ENCODE measurements at places on chromosomes 6 and 20.
A peak's percentile ranks its signal among the peaks of the same experiment; 100 is the strongest.

- H3K36me3 ChIP-seq = no peaks in the 10 kb centered on the region
- H3K27ac ChIP-seq = peak overlapping the region; percentile 78
- no peaks in the 10 kb centered on the region for H3K27me3 ChIP-seq
- DNase-seq = peak; percentile 57
- peak overlapping the region; percentile 21 for H3K4me3 ChIP-seq
- H3K4me1 ChIP-seq = peaks cover 31% of the 10 kb centered on the region
Measured at GRCh38 chr20:53707371-53708055, 113.9 kb upstream of the ZNF217 start.

GRCh38 chr6:119296036-119297035 lies 53.2 kb downstream of the MAN1A1 start:
- no peaks in the 10 kb centered on the region for H3K27me3 ChIP-seq
- H3K36me3 ChIP-seq = no peaks in the 10 kb centered on the region
- no peak overlapping the region for H3K27ac ChIP-seq
- peak; percentile 53 for DNase-seq
- no peaks in the 10 kb centered on the region for H3K4me1 ChIP-seq

GRCh38 chr20:50713657-50714101 lies 17.7 kb upstream of the PARD6B start:
- no peak overlapping the region for H3K4me3 ChIP-seq
- H3K27me3 ChIP-seq = no peaks in the 10 kb centered on the region
- no peak overlapping the region for H3K27ac ChIP-seq
- DNase-seq = no peak

GRCh38 chr6:139650941-139651340 lies 276.5 kb upstream of the CITED2 start:
- H3K4me1 ChIP-seq = no peaks in the 10 kb centered on the region
- DNase-seq = no peak
- H3K4me3 ChIP-seq = no peak overlapping the region
- H3K36me3 ChIP-seq = no peaks in the 10 kb centered on the region
- no peak overlapping the region for H3K27ac ChIP-seq

GRCh38 chr6:44738601-44739146 lies 351.2 kb downstream of the CDC5L start:
- no peaks in the 10 kb centered on the region for H3K36me3 ChIP-seq
- no peak for DNase-seq
- no peak overlapping the region for H3K27ac ChIP-seq
- no peak overlapping the region for H3K4me3 ChIP-seq
- no peaks in the 10 kb centered on the region for H3K4me1 ChIP-seq

- no peak overlapping the region for H3K4me3 ChIP-seq
- no peaks in the 10 kb centered on the region for H3K36me3 ChIP-seq
- DNase-seq = no peak
- H3K27me3 ChIP-seq = peaks cover 5% of the 10 kb centered on the region
Measured at GRCh38 chr20:49610691-49611538, 43.0 kb upstream of the PTGIS start.

DNA sequence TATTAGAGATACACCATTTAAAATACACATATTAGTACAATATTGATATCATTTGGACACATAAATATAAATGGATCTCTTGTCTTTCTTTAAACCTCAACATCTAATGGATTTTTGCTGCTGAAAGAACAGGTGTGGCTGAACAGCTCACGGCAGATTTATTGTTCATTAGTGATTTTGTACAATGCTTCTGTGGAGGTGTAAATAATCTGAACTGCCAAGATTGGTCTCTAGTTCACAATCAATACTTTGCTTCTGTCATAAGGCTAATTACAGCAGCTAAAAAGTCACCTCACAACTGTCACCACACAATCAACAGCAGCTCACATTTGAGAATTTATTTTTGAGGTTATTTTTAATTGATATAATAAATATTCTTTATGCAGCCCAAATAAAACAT lies 162.0 kb upstream of the SIM1 start:
- H3K27ac ChIP-seq = no peak overlapping the region
- no peaks in the 10 kb centered on the region for H3K4me1 ChIP-seq
- H3K36me3 ChIP-seq = peaks cover 10% of the 10 kb centered on the region
- no peak overlapping the region for H3K4me3 ChIP-seq
- H3K27me3 ChIP-seq = no peaks in the 10 kb centered on the region

- no peak overlapping the region for H3K4me3 ChIP-seq
- no peak overlapping the region for H3K27ac ChIP-seq
- H3K27me3 ChIP-seq = no peaks in the 10 kb centered on the region
Measured at GRCh38 chr20:3603108-3603507, 60.1 kb downstream of the GFRA4 start.

GRCh38 chr6:155915651-155916050 lies 460.0 kb upstream of the NOX3 start:
- DNase-seq = no peak
- no peak overlapping the region for H3K4me3 ChIP-seq
- H3K27me3 ChIP-seq = no peaks in the 10 kb centered on the region
- no peaks in the 10 kb centered on the region for H3K36me3 ChIP-seq
- H3K4me1 ChIP-seq = no peaks in the 10 kb centered on the region
- no peak overlapping the region for H3K27ac ChIP-seq

- H3K4me3 ChIP-seq = peak overlapping the region; percentile 43
- peak; percentile 29 for DNase-seq
- peaks cover 1% of the 10 kb centered on the region for H3K36me3 ChIP-seq
Measured at GRCh38 chr20:45373353-45374100, 4.6 kb downstream of the TP53TG5 start.

DNA sequence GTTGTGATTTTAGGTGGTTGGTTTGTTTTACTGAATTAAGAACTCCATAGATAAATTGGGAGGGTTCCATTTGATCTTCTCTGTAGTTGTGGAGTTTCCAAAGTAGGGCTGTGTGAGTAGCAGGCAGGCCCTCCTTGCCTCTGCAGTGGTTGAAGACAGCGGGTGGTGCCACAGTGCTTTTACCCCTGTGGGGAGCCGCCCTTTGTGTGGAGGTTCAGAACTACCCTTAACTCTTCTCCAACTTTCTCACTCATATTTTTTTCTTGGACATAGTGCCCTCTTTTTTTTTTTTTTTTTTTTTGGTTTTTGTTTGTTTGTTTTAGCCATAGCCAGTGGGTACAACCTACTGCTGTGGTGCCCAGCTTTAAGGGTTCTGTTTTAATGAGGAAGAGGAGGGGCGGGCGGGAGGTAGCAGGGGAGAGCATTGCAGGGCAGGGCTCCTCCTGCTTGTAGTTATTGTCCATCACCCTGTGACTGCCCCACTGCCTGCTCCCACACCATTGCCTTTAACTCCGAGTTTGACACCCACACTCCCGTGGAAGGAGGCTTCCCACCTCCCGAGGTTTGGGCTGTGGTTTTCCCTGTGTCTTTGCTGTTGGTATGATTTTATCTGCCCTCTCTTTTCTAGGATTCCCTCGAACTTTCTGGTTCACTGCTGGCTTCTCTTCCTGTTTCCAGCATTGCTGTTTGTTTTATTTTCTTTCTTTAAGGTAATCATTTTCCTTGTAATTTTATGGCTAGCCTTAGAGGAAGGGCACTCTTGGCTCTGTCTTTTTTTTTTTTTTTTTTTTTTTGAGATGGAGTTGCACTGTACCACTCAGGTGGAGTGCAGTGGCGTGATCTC lies 50.7 kb downstream of the TIAM2 start:
- peaks cover 8% of the 10 kb centered on the region for H3K4me1 ChIP-seq
- no peak for DNase-seq
- H3K36me3 ChIP-seq = no peaks in the 10 kb centered on the region
- H3K4me3 ChIP-seq = no peak overlapping the region

DNA sequence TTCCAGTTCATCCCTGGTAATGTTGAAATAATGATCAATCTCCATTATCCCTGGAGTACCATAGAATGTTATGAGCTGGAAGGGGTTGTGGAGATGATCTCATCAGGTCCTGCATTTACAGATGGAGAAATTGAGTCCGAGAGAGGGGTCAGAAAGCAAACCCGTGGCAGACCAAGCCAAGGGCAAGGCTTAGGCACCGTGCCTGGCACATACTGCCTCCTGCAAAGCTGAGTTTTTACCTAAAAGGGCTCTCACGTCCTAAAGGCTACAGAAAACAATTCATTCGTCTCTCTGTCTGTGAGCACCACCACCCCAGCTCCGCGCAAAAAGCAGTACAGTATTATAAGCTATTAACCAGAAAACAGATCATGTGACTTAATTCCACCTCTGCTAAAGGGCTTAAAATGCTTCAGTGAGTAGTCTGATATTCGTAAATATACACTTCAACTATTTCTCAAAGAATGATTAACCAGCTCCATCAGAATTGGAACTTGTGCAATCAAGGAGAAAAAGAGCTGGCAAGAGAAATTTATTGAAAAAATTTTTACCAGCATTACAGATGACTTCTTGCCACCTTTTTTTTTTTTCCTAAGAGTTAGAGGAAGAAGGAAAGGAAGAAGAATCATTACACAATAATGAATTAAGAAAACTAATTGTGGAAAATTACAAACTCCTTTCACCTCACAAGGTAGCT lies 3.4 kb upstream of the PARD6B start:
- no peak for DNase-seq
- no peaks in the 10 kb centered on the region for H3K36me3 ChIP-seq
- no peak overlapping the region for H3K27ac ChIP-seq
- H3K4me3 ChIP-seq = no peak overlapping the region
- H3K27me3 ChIP-seq = peaks cover 9% of the 10 kb centered on the region
- H3K4me1 ChIP-seq = peaks cover 18% of the 10 kb centered on the region

GRCh38 chr20:58389324-58389967 lies 417 bp downstream of the VAPB start:
- H3K27me3 ChIP-seq = no peaks in the 10 kb centered on the region
- peak overlapping the region; percentile 83 for H3K4me3 ChIP-seq
- peak; percentile 18 for DNase-seq
- H3K4me1 ChIP-seq = peaks cover 12% of the 10 kb centered on the region

- no peak for DNase-seq
- H3K27ac ChIP-seq = no peak overlapping the region
- no peak overlapping the region for H3K4me3 ChIP-seq
- H3K36me3 ChIP-seq = no peaks in the 10 kb centered on the region
- H3K4me1 ChIP-seq = peaks cover 7% of the 10 kb centered on the region
- H3K27me3 ChIP-seq = no peaks in the 10 kb centered on the region
Measured at GRCh38 chr6:133184798-133185372, 56.3 kb upstream of the EYA4 start.

- DNase-seq = no peak
- peaks cover 3% of the 10 kb centered on the region for H3K27me3 ChIP-seq
- H3K27ac ChIP-seq = no peak overlapping the region
- peaks cover 21% of the 10 kb centered on the region for H3K4me1 ChIP-seq
- no peaks in the 10 kb centered on the region for H3K36me3 ChIP-seq
- no peak overlapping the region for H3K4me3 ChIP-seq
Measured at GRCh38 chr6:106142876-106143431, 56.8 kb downstream of the PRDM1 start.

- no peak overlapping the region for H3K4me3 ChIP-seq
- DNase-seq = no peak
- no peaks in the 10 kb centered on the region for H3K36me3 ChIP-seq
- H3K4me1 ChIP-seq = no peaks in the 10 kb centered on the region
- H3K27ac ChIP-seq = no peak overlapping the region
Measured at GRCh38 chr6:79404261-79404660, 133.0 kb downstream of the LCA5 start.

DNA sequence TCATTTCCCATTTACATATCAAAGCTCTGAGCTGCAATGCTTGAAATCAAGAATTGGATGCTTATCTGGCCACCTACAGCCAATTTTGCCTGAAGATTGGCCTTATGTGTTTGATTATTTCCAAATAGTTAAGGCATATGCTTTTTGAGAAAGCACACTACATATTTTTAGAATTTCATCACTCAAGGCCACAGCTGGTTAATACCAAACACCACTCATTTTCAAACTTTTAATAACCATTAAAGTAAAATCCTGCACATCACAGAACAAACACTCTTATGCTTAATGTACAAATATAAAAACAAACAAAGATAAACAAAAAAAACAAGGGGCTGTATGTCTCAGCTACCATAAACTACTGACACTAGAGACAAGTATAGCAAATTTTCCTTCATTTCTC lies 96.9 kb upstream of the HMGCLL1 start:
- H3K27me3 ChIP-seq = no peaks in the 10 kb centered on the region
- H3K36me3 ChIP-seq = no peaks in the 10 kb centered on the region
- H3K27ac ChIP-seq = no peak overlapping the region
- H3K4me1 ChIP-seq = no peaks in the 10 kb centered on the region

DNA sequence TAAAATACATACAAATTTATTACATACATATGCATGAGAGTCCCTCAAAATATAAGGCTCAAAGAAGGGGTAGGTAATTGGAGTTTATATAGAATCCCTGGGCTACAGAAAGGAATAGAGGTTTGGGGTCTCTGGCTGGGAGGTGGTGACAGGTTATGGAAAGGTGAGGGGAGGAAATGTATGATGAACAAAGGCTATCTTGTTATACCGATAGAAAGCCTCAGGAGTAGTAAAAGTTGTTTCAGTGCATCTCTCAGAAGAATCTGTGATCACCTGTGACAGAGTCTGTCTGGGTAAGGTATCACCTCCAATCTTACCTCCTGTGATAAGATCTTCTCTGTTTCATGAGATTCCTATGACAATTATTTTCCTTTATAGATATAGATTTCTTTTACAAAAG lies 252.9 kb upstream of the AGPAT4 start:
- H3K27ac ChIP-seq = no peak overlapping the region
- no peaks in the 10 kb centered on the region for H3K36me3 ChIP-seq
- H3K4me3 ChIP-seq = no peak overlapping the region
- no peak for DNase-seq
- no peaks in the 10 kb centered on the region for H3K4me1 ChIP-seq
- no peaks in the 10 kb centered on the region for H3K27me3 ChIP-seq

GRCh38 chr6:38739532-38739931 lies 24.4 kb downstream of the DNAH8 start:
- no peaks in the 10 kb centered on the region for H3K36me3 ChIP-seq
- H3K27ac ChIP-seq = no peak overlapping the region
- H3K4me1 ChIP-seq = no peaks in the 10 kb centered on the region
- H3K4me3 ChIP-seq = no peak overlapping the region
- H3K27me3 ChIP-seq = no peaks in the 10 kb centered on the region
- no peak for DNase-seq

GRCh38 chr20:11496380-11496779 lies 421.3 kb upstream of the BTBD3 start:
- H3K27me3 ChIP-seq = no peaks in the 10 kb centered on the region
- no peaks in the 10 kb centered on the region for H3K4me1 ChIP-seq
- H3K27ac ChIP-seq = no peak overlapping the region
- DNase-seq = peak; percentile 33
- H3K4me3 ChIP-seq = no peak overlapping the region

DNA sequence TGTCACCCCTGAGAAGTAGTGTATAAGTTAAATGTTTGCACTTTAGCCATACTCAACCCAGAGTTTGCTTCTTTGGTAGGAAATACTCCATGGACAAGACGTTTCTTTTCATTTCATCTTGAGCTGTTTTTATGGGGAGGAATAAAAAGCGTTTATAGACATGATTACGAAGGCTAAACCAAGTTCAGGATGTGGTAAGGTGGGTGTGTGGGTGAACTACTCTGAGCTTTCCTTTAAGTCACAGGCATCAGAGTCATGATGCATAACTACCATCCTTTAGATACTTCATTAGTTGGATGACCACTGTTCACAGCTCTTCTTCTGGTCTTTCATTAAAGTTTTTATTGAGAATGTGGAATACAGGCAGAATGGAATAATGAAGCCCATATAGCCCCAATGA lies 48.9 kb downstream of the EBF4 start:
- H3K27me3 ChIP-seq = peaks cover 33% of the 10 kb centered on the region
- H3K4me1 ChIP-seq = no peaks in the 10 kb centered on the region
- no peak overlapping the region for H3K4me3 ChIP-seq
- DNase-seq = no peak

GRCh38 chr6:142374965-142375733 lies 73.3 kb downstream of the ADGRG6 start:
- no peaks in the 10 kb centered on the region for H3K27me3 ChIP-seq
- peaks cover 31% of the 10 kb centered on the region for H3K4me1 ChIP-seq
- no peaks in the 10 kb centered on the region for H3K36me3 ChIP-seq
- H3K4me3 ChIP-seq = no peak overlapping the region
- H3K27ac ChIP-seq = peak overlapping the region; percentile 73
